ENCODE measurements at places on chromosomes 7 and 10. TPM values are rescaled to one million over a fixed set of nuclear protein-coding genes. Genes with fewer than 3 reads are reported as not detected.

The PAX4 gene
- not detected for total RNA-seq

The TRPV5 gene
- not detected for total RNA-seq

The RAB19 gene
- total RNA-seq = not detected

The PRSS2 gene
- total RNA-seq = not detected

The ABCA13 gene
- 4.5 TPM for total RNA-seq

The SFRP5 gene
- not detected for total RNA-seq

The ZCWPW1 gene
- total RNA-seq = 1.2 TPM

The HABP2 gene
- not detected for total RNA-seq

The SPDYE9 gene
- not detected for total RNA-seq

- DNase-seq = peak; percentile 22
Measured at GRCh38 chr10:92886334-92886961, 38.1 kb downstream of the EXOC6 start.

GRCh38 chr10:132712291-132712690 lies 73.7 kb downstream of the NKX6-2 start:
- DNase-seq = no peak

GRCh38 chr10:102555781-102556328 lies 52.1 kb downstream of the SUFU start:
- no peak for DNase-seq

DNA sequence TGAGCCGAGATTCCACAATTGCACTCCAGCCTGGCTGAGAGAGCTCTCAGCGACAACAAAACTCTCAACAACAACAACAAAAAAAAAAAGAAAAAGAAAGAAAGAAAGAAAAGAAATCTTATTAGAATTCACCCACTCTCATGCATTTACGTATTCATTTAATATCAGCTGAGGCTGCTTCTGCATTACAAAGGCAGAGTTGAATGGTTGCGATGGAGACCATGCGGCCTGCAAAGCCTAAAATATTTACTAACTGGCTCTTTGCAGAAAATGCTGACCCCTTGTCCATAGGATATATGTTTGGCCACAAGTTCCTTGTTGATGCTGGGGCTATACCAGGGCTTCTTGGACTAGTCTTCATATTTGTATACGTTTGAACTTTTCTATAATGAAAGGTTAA lies 109.4 kb downstream of the SPDYE5 start:
- no peak for DNase-seq

- no peak for DNase-seq
Measured at GRCh38 chr7:1246160-1246870, 13.6 kb downstream of the UNCX start.

- no peak for DNase-seq
Measured at GRCh38 chr7:3265388-3265787, 35.7 kb upstream of the SDK1 start.

DNA sequence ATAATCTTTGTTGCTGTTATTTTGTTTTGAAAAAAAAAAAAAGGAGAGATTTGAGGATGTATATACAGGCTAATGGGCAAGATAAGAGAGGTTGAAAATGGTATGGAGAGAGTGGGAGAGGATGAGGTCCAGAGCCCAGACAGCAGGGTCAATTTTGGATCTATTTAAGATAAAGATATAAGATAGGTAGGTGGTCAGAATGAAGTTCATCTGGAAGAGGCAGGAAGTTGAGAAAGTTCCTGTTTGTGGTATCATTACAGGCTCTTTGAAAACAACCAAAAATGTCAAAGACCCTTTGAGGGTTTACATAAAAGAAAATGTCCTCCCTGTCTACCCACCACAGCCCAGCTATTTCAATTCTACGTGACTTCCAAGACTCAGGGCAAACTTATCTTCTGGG lies 7.5 kb downstream of the CEP41 start:
- DNase-seq = no peak

DNA sequence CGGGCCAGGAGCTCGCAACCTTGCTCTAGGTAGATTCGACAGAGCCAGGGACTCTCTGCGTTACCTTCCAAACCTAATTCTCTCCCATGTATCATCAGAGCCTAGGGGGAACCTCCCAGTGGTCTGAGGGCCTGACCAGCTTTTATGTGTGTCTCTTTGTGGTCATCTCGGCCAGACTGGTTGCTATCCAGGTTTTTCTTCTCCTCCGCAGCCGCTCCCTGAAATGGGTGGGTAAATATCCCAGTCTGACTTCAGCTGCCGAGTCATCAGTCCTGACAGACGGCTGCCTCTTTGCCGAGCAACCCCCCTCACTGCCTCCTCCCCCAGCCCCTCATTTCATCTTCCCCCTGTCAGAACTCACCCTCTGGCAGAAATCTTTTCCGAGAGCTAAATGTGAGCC lies 578.1 kb downstream of the LRMDA start:
- no peak for DNase-seq

- DNase-seq = no peak
Measured at GRCh38 chr10:88926566-88927415, 25.8 kb downstream of the ACTA2 start.

DNA sequence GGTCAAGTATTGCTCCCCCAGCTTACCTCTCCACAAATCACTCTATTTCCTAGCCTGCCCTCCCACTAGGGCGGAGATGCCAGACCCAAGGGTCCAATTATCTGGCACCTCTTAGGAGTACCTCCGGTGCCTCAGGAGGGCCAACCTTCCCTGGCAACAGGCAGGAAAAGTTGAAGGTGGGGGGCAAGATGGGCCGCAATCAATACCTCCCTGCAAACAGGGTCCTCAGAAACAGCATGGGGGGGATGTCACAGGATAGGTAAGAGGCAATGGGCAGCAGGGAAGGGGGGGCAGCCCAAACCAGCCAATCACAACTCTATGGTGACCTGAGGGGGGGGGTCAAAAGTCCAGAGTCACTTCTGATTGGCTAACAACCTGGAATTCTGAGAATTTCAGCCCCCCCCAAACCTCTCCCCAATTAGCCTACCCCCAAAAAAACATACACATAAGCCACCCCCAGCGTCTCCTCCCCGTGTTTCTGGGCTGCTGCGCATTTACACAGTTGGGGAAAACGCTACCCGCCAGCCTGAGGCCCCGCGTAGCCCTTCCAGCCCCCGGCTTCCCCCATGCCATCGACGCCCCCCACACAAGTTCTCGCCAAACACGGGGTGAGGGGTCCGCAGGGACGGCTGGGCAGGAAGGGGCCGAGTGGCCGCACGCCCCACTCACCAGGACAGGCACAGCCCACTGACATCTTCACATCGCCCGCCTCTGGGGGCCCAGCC lies 589 bp downstream of the LDB1 start:
- DNase-seq = peak; percentile 65

DNA sequence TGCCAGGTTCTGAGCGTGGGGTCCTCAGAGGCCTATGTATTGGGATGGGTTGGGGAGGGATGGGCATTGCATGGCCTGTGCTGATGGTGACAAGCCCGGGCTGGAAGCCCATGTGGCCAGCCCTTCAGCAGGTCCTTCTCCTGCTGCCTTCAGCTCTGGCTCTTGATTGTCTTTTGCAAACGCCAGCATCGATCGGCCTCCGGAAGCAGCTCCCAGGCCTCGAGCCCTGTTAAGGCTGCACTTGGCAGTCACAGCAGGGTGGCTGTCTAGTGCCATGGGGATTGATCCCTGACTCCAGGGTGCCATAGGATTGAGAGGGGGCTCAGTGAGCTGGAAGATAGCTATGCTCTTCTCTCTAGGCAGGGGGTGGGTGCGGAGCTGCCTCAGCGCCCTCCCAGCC lies 51.4 kb downstream of the CDH23 start:
- DNase-seq = no peak

DNA sequence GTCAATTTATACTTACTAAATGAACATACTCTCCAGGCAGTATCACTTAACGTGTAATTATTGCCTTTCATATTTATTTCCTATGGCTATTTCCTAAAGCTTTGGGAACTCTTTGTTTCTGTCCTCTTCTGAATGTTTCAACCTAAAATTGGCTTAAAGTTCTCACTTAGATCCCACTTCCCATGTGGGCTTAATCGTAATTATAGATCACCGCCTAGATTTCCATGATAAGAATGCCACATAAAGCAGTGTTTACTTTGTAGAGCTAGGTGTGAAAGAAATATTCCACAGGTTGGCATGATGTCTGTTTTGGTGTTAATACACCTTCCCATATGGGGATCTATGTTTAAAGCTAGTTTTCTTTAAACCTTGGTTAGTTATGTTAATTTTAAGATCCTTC lies 1.5 kb downstream of the HDAC9 start:
- no peak for DNase-seq

DNA sequence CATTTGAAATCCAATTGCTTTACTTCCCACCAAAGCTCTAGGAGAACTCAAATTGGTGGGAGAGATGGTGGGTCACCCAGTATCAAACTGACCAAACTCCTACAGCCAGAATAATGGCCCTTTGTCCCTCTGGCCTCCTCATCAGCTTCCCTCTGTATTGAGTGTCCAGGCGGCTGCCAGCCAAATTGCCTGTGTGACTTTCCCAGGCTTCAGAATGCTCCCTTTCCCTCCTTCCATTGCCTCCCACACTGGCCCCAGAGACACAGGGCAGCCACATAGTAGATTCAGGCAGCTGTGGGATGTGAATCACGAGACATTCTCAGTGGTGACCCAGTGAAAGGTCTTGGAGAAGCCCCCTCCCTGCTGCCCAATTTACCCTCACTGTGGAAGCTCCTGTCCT lies 12.7 kb upstream of the VDAC2 start:
- DNase-seq = no peak

GRCh38 chr7:38372290-38372689 lies 98.9 kb upstream of the TARP start:
- no peak for DNase-seq

- DNase-seq = no peak
Measured at GRCh38 chr10:113124724-113125123, 174.7 kb downstream of the TCF7L2 start.

GRCh38 chr7:86598721-86599120 lies 45.0 kb upstream of the GRM3 start:
- DNase-seq = no peak

DNA sequence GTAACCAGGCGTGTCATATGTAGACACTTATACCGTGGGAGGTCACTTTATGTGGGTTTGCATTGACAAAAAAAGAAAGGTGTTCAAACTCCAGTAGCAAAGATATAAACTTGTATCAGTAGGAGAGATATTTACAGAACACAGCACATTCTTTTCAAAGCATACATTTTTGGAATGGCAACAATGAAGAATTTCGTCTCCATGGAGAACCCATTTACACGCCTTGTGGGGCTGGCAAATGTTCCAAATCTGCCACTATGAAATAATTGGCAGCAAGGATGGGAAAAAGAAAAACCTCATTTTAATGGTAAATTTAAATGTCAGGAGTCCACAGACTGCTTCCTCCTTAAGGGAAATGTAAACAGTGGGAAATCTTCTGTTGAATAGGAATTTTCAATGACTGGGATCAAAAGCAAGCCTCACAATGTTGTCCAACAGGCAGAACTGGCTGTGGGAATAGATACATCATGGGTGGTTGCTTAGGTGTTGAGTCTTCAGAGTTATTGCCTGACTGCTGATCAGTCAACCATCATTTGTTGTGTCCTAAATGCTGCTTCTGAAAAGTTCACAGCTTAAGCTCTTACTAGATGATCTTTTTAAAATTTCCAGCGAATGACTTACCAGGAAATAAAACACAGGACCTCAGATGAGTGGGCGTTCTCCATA lies 256.6 kb upstream of the SEMA3C start:
- peak; percentile 68 for DNase-seq

GRCh38 chr10:21757185-21757901 lies 223.3 kb downstream of the MLLT10 start:
- DNase-seq = no peak

GRCh38 chr10:71633920-71634319 lies 85.7 kb downstream of the C10orf105 start:
- DNase-seq = no peak

DNA sequence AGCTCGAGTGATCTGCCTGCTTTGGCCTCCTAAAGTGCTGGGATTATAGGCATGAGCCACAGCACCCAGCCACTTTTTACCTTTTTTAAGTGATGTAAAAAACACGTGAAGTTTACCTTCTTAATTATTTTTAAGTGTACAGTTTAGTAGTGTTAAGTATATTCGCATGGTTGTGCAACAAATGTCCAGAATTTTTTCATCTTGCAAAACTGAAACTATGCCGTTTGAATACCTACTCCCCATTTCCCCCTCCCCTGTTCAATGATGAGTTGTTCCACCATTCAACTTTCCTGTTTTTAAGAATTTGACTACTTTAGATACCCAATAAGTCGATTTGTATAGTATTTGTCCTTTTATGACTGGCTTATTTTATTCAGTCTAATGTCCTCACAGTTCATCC lies 10.9 kb downstream of the NRBF2 start:
- DNase-seq = no peak

GRCh38 chr7:3092468-3092867 lies 48.8 kb upstream of the CARD11 start:
- DNase-seq = no peak

GRCh38 chr7:7424151-7424873 lies 111.4 kb downstream of the COL28A1 start:
- peak; percentile 68 for DNase-seq

DNA sequence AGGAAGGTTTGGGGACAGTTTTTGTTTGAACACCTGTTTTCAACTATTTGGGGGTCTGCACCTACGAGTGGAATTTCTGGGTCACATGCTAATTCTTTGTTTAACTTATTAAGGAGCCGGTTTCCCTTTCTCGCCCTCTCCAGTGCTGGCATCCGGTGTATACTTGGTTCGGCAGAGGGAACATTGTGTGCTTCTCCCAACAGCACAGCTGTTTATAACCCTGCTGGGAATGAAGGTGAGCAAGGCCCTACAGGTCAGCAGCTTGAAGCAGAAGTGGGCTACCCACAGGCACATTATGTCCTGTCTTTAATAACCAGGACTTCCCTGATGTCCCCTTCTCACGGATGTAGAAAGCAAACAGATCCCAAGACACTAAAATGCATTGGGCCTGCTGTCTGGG lies 87.5 kb upstream of the PDCD4 start:
- DNase-seq = no peak

DNA sequence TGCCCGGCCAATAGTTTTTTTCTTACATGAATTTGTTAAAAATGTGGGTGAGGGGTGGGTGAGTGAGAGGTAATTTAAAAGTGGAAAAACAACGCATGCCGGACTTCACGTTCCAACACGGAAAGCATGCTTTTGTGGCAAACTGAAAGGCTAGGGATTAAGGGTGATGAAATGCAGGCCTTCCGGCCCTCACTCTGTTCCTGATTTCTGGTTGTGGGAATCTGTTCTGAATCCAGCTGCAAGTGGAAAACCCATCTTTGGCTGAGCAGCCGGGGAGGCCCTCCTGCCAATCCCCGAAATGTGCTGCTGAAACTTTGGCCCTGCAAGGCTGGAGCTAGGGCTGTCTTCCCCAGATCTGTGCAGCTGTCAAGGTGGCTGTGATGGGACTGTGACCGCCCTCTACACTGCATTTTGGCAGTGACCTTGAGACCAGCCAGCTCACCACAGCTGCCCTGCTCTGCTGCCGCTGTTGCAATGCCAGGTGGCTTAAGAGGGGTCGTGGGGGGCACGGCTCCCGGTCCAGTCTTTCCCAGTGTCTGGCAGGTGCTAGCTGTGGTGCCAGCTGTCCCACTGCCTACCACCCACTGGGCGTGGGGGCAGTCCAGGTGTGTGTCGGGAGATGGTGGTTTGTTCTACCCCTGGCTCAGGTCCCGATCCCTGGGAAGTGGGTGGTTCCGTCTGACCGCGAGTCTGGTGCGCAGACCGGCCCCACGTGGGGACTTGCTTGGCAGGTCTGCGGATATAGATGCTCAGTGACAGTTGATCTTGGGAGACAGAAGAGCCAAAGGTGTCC lies 39.0 kb downstream of the TET1 start:
- DNase-seq = no peak

- no peak for DNase-seq
Measured at GRCh38 chr10:123382491-123382890, 228.3 kb downstream of the BUB3 start.

Data from SJSA1 (cell line).